ENCODE measurements at places on chromosomes 6 and 20.

GRCh38 chr20:25221592-25222460 is 26.1 kb upstream of the PYGB start:
- DNase-seq: no peak

GRCh38 chr6:30152910-30153610 is 8.0 kb downstream of the TRIM10 start:
- no peak for DNase-seq

DNA sequence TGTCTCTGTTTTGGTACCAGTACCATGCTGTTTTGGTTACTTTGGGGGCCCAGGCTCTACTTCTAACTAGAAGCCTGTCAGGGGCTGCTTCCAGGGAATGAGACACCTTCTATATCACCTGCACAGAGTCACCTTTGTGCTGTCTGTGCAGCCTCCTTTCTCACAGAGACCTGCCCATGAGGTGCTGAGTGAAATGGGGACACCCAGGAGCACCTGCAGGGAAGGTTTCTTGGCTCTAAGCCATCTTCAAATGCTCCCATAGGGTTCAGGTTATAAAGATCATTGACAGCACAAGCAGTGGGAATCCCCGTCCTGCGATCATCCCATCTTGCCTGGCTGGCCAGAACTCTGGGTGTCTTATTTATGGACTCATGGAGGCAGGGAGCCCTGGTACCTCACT is 19.1 kb downstream of the GABRR2 start:
- DNase-seq: no peak

DNA sequence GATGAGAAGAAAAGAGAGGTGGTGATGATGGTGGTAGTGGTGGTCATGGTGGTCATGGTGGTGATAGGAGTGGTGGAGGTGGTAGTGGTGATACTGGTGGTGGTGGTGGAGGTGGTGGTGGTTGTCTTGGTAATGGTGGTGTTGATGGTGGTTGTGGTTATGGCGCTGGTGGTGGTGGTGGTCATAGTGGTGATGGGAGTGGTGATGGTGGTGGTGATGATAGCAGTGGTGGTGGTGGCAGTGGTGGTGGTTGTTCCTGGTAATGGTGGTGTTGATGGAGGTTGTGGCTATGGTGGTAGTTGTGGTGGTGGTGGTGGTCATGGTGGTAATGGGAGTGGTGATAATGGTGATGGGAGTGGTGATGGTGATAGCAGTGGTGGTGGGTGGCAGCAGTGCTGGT is 36.8 kb downstream of the HAO1 start:
- DNase-seq: no peak

- DNase-seq: no peak
Observed at GRCh38 chr6:25220857-25221256, 58.3 kb upstream of the CARMIL1 start.

DNA sequence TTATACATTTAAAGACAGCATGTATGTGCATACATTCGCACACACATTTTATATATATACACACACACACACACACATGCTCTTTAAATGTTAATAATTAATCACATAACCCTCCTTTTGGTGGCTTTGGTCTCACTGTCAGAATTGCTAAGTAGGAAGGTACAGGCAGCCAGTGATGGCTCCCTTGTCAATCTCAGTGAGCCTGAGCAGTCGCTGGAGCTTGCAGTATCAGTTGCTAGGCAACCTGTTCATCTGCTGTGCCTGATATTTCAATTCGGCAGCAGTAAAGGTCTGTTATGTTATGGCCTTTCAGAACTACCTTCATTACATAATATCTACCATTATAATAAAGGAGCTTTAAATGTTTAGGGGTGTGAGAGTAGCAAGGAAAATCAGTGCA is 374.3 kb downstream of the LMBRD1 start:
- no peak for DNase-seq

DNA sequence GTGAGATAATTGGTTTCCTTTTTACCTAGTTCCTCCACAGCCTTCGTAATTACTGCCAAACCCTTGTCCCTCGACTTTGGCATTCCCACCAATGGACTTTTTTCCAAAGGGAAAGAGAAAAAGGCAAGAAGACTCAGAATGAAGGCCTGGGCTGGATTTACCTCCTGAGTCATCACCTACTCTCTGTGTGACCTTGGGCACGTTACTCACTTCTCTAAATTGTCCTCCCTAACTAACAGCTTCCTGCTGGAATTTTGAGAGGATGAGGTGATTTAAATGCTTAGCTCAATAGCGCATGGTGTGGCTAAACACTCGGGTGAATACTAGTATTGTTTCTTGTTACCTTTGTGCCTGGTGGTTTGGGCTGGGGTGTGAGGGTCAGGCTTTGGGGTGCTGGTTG is 146.6 kb downstream of the DHX35 start:
- no peak for DNase-seq

DNA sequence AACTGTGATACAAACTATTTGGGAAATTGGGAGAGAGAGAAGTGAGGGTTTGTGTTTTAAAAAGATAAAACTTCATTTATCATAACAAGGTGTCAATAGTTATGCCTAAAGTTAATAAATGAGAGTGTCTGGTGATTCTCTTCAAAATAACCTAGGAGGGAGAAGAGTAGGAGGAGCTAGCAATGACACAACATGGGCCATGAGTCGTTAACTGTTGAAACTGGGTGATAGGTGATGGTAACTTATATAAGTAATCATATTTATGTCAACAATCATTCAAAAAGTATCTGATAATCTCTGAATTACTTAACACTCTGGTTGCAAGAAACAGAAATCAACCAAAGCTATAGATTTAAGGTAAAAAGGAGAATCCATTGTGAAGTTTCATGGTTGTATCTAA is 46.8 kb upstream of the INSM1 start:
- no peak for DNase-seq

DNA sequence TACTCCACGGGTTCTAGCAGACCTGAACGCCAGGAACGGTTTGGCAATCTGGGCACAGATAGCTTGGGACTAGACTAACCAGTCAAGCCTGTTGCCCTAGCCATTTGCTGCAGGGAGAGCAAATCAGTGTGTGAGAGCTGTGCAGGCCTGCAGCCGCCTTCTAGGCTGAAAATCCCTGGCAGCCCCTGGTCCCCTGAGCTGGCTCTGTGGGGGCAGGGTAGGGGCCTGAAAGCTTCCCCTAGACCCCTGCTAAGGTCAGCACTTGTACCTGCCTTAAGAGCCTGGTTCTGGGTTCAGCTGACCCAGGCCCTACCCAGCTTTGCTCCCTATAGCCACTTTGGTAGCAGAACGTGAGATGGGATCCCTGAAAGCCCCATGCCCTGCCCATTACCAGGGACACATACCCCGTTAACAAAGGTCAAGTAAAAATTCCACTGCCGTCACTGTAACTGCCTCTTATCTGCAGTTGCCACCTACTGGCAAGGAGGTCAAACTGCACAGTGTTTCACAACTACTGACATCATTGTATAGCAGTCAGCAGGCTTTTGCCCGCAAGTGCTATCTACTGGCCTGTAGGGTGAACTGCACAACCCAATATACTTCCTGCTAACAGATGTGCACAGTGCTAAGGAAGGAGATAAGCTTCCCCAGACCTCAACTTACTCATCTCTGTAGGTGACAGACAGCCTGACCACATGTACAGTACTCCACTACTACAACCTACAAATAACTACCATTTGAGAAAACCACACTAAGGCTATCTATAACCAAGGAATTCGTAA is 95.1 kb upstream of the OLIG3 start:
- DNase-seq: peak; percentile 58

- DNase-seq: peak; percentile 78
Observed at GRCh38 chr6:16184129-16184528, 54.3 kb upstream of the GMPR start.

- DNase-seq: peak; percentile 99
Observed at GRCh38 chr20:31712564-31713311, 9.9 kb downstream of the BCL2L1 start.

- DNase-seq: no peak
Observed at GRCh38 chr6:166262743-166263515, 45.3 kb downstream of the PRR18 start.

DNA sequence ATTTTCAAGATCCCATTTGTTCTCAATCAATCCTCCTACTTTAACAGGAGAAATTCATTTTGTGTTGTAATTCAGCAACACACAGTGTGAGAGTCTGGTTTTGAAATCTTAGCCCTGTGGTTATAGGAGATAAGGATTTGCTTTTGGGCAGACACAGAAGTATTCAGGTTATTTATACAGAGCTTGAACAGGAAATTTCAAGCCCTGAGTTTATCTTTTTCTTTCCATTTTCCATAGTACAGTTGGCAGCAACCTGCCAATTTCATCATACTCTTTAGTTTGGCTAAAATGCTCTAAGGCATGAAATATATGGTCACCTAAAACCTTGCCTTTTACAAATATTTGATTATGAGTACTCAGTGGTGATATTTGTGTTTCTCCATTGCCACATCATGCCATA is 41.4 kb downstream of the PKIB start:
- DNase-seq: no peak

GRCh38 chr20:48142516-48142773 is 357.2 kb upstream of the SULF2 start:
- DNase-seq: no peak

- peak; percentile 76 for DNase-seq
Observed at GRCh38 chr20:44211177-44212039, 837 bp upstream of the OSER1 start.

- DNase-seq: no peak
Observed at GRCh38 chr6:140440223-140440835, 1065.9 kb upstream of the CITED2 start.

- DNase-seq: no peak
Observed at GRCh38 chr6:32208996-32209395, 14.9 kb downstream of the NOTCH4 start.

- DNase-seq: no peak
Observed at GRCh38 chr6:157708239-157708638, 114.8 kb upstream of the SNX9 start.

GRCh38 chr6:84669945-84670344 is 94.5 kb downstream of the TBX18 start:
- DNase-seq: no peak

DNA sequence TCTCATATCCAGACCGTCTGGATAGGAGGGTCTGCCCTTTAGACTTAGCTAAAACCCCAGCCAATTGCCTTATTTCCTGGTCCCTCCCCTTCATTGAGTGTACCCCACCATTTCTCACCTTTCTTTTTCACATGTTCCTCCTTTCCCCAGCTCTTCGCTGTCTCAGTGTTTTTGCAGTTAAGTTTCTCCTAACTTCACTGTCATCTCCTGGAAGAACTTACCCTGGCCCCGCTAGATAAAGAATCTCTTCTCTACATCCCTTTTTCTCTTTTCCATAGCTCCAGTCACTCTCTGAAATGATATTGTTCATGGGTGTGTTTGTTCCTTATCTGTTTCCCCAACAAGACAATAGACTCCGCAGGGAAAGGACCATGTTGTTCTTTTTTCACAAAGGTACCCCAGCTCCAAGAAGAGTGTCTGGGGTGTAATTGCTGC is 208.8 kb downstream of the TSHZ2 start:
- no peak for DNase-seq

- DNase-seq: no peak
Observed at GRCh38 chr6:13001927-13002326, 285.4 kb downstream of the PHACTR1 start.

GRCh38 chr20:52964131-52964530 is 8.0 kb upstream of the TSHZ2 start:
- no peak for DNase-seq

DNA sequence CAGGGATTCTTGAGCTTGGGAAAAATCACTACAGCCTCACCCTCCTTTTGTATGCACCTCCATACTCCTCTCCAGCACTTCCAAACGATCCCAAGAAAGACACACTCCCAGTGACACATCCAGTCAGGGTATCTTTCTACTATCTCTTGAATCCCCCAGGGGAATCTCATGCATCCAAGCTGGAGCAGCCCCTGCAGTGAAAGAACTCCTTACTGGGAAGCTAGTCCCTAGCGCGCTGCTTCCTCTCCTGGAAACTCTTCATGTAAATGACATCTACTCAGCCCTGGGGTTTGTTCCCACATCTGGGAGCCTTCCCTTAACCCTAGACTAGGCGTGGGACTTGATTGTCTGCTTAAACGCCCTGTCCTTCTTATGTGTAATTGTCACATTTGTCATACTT is 329.1 kb upstream of the QKI start:
- DNase-seq: no peak

DNA sequence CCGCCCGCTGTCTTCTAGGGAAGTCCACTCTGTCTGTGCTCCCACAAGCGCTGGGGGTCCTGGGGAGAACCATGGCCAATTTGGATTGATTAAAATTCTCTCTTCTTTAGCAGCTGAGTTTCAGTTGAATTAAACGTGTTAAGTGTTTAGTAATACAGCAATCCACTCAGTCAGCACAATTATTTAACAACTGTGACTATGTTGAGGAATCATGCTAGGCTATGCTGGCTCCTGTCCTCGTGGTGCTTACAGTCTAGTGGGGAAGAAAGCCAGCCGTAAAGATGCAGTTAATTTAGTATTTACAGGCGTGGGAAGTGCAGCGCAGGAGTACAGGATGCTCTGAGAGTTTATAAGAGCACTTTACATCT is 88.9 kb upstream of the FOXP4 start:
- DNase-seq: no peak

GRCh38 chr20:62891111-62891510 is 29.5 kb upstream of the TCFL5 start:
- DNase-seq: no peak

DNA sequence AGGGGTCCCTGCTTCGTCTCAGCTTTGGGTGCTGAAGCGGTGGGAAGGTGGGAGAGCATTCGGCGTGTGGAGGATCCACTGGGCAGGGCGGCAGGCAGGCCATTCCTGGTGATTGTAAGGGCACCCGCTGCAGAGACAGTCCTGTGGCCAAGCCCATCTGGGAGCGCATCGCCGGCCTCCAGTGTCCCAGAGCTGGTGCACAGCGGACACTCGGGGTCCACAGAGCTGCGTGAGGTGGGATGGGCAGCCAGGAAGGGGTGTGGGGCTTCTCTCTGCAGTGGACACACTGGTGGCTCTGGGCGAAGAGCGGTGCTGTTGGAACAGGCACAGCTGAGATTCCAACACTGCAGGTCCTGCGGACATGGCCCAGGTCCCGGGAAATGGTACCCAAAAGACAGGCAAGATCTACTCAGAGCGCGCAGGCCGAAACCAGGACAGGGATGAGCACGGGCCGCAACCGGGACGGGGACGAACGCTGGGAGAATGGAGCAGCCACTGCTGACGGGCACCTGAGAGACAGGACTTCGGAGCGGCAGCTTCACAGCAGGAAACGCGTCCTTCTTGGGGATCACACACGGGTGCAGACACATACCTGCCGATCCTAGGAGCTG is 188.2 kb downstream of the ERMARD start:
- DNase-seq: no peak

Data from HT-29 (cell line).